ENCODE measurements at places on chromosomes 7 and 10. TPM values are rescaled to one million over a fixed set of nuclear protein-coding genes. Genes with fewer than 3 reads are reported as not detected.

TFPI2 gene
- 218 TPM for total RNA-seq

PCDH15 gene
- total RNA-seq: not detected

GPNMB gene
- total RNA-seq: 6.1 TPM

PIP4K2A gene
- total RNA-seq: 22.7 TPM

GRCh38 chr7:25240340-25240739, 12.1 kb upstream of the NPVF start:
- no peak overlapping the region for H3K27ac ChIP-seq
- no peaks in the 10 kb centered on the region for H3K4me1 ChIP-seq
- no peaks in the 10 kb centered on the region for H3K36me3 ChIP-seq
